ENCODE measurements at places on chromosomes 11 and 22.

DNA sequence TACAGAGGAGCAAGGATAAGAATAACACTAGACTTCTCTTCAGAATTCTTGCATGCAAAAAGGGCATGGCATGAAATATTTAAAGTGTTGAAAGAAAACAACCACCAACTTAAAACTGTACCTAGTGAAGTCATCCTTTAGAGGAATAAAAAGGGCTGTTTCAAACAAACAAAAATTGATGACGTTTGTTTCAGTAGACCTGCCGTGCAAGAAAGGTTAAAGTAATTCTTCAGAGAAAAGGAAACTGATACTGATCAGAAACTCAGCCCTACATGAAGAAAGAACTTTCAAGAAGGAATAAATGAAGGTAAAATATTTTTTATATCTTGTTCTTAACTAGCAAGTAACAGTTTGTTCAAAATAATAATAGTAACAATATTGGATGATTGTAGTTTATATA, 27.5 kb downstream of the MRGPRX2 start:
- no peak for DNase-seq

- DNase-seq, result peak; percentile 81
These were observed 3.1 kb downstream of the CBX6 start for GRCh38 chr22:38868886-38869381.

DNA sequence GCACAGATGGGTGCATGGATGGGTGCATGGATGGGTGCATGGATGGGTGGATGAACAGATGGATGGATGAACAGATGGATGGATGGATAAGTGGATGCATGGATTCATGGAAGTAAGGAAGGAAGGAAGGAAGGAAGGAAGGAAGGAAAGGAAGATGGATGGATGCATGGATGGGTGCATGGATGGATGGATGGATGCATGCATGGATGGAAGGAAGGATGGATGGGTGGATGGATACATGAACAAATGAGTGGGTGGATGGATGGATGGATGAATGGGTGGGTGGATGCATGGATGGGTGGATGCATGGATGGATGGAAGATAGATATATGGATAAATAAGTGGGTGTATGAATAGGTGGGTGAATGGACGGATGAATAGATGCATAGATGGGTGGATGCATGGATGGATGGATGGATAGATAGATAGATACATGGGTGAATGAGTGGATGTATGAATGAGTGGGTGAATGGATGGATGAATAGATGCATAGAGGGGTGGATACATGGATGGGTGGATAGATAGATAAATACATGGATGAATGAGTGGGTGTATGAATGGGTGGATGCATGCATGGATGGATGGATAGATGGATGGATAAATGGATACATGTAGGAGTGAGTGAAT, 32.5 kb downstream of the IGF2 start:
- no peak for DNase-seq

DNA sequence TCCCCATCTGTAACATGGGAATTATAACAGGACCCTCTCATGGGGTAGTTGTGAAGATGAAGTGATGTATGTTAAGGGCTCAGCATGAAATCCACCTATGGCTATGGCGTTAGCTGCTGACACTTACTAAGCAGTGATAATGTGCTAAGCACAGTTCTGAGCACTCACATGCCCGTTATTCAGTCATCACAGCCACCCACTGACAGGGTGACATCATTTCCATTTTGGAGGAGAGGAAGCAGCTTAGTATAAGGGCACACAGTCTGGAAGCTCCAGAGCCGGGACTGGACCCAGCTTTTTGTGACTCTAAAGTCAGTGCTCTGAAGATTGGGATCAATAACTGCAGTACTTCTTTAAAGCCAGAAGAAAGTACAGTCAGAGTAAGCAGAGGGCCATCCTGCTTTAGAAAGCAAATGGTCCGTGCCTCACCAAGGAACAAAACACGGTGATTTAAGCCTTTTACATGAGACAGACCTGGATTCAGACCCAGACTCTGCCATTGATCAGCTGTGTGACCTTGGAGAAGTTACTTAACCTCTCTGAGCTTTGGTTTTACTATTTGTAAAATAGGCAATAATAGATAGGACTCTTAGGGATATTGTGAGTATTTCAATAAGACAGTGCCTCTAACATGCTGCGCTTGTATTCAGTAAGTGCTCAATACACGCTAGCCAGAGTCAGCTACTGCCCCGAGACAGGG, 61.5 kb downstream of the SGSM1 start:
- no peak for DNase-seq

DNA sequence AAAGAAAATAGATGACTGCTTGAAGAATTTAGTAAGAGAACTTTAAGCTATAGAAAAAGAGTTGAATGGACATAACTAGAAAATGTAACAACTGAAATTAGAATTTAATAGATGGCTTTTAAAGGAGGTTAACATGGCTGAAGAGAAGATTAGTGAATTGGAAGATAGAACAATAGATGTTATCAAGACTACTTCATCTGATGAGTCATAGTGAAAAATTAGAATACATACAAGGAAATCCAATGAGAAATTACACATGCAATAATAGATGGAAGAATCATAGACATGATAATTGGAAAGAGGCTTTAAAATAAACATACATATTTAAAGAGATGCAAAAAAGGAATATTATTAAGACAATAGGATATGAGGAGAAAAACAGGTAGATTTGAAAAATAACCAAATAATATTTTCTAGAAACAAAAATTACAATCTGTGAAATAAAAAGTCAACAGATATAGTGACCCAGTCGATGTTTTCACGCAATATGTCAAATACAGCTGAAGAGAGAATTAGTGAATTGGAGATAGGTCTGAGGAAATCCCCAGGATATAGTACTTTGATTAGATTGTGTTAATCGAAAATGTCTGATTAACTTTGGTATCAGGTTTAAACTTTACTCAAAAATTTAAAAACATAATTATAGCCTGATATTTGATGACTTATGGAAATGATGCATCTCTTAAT, 28.2 kb downstream of the CAT start:
- no peak for DNase-seq

Measured in COLO829 (cell line).